Glutamatergic neuron (in vitro differentiated cells): ENCODE measurements at places on chromosomes 5 and 9. TPM values are rescaled to one million over a fixed set of nuclear protein-coding genes. Genes with fewer than 3 reads are reported as not detected.

SLU7 gene
- total RNA-seq, result 44.7 TPM

DNA sequence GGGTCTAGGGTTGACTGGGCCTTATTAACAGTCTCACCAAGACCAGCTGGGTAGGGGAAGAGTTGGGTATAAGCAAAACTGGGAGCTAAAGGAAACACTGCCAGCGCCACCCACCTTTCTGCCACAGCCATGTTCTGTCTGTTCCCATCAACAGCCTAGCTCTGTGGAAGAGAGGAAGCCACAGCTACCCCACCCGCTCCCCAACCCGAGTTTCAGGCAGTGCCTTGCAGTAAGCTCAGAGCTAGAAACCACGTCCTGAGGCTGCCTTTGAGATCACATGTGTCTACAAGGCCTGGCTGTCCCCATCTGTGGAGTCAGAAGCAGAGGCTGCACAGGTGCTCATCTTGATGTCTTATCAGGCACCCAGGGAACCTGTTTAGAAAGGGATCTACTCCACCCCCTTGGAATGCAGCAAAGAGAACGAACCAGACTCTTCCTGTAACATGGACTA, 15.3 kb downstream of the HNRNPH1 start:
- peaks cover 24% of the 10 kb centered on the region for H3K27me3 ChIP-seq
- peaks cover 58% of the 10 kb centered on the region for H3K4me1 ChIP-seq
- DNase-seq, result no peak
- peak overlapping the region; percentile 94 for H3K27ac ChIP-seq
- H3K36me3 ChIP-seq, result peaks cover 5% of the 10 kb centered on the region

DNA sequence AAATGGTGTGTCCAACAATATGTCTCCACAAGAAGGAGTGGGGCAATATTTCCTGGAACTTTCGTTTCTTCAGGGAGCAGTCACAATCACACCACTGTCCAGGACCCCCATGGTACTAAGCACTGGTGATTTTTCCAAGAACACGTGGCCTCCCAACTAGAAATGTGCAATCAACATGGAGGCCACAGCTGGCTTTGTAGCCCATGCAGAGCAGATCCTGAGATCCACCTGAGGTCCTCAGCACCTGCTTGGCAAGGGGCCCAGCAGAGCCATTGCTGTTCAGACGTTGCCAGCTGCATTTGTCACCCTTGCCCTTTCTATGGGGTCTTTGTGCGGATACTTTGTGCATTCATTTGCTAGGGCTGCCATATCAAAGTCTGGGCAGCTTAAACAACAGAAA, 334.5 kb upstream of the IRX4 start:
- no peak overlapping the region for H3K4me3 ChIP-seq
- H3K4me1 ChIP-seq, result peaks cover 2% of the 10 kb centered on the region
- H3K27me3 ChIP-seq, result peaks cover 3% of the 10 kb centered on the region
- no peaks in the 10 kb centered on the region for H3K36me3 ChIP-seq
- no peak for DNase-seq

- H3K4me3 ChIP-seq, result no peak overlapping the region
- H3K27ac ChIP-seq, result no peak overlapping the region
- peaks cover 8% of the 10 kb centered on the region for H3K27me3 ChIP-seq
- no peak for DNase-seq
- peaks cover 5% of the 10 kb centered on the region for H3K36me3 ChIP-seq
Observed at GRCh38 chr5:68007451-68007850, 208.1 kb upstream of the PIK3R1 start.

TMEM8B gene
- 44.4 TPM for total RNA-seq

LCN1 gene
- total RNA-seq, result not detected

DNA sequence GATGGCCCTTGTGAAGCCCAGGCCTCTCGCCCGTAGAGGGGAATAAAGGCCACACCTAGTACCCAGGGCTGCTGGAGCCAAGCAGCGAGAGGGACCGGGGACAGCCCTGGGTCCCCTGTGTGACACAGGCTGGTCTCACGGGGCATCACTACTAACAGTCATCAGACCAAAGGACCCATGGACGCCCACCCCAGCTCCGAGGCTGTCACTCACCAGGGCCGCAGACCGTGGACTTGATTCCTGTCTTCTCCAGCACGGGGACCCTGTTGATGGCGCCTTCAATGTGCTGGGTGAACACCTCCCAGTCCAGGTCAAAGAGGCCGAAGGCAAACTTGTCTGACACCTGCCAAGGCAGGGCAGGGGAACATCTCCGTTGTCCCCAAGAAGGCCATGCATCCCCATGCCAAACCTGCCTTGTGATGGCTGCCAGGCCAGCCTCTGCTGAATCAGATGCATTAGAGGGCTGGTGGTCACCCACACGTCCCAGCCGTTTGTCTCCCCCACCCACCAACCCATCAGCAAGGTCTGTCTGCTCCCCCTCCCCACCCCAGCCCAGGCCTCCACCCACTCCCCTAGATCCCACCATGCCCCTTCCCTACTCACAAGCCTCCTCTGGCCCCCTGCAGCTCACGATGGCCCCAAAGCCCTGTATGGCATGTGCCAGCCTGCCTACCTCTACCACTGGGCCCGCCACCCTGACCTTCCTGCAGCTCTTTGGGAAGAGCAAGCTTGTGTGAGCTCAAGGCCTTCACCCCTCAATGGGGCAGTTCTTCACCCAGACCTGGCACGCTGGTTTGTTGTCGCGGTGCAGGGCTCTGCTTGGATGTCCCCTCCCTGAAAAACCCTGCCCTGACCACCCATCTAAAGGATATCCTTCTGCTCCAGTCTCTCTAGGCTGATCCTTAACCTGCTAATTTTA, 20.8 kb downstream of the SARDH start:
- H3K4me1 ChIP-seq, result peaks cover 14% of the 10 kb centered on the region
- H3K27me3 ChIP-seq, result peaks cover 11% of the 10 kb centered on the region
- peak; percentile 7 for DNase-seq
- H3K27ac ChIP-seq, result no peak overlapping the region

GRCh38 chr5:124876983-124877382, 130.5 kb upstream of the ZNF608 start:
- no peaks in the 10 kb centered on the region for H3K27me3 ChIP-seq
- DNase-seq, result no peak
- no peaks in the 10 kb centered on the region for H3K4me1 ChIP-seq
- no peak overlapping the region for H3K4me3 ChIP-seq
- H3K27ac ChIP-seq, result no peak overlapping the region

GRCh38 chr5:91052977-91053740, 330.0 kb downstream of the ARRDC3 start:
- no peaks in the 10 kb centered on the region for H3K27me3 ChIP-seq
- no peaks in the 10 kb centered on the region for H3K4me1 ChIP-seq
- no peak overlapping the region for H3K4me3 ChIP-seq
- no peak for DNase-seq
- H3K27ac ChIP-seq, result no peak overlapping the region

DNA sequence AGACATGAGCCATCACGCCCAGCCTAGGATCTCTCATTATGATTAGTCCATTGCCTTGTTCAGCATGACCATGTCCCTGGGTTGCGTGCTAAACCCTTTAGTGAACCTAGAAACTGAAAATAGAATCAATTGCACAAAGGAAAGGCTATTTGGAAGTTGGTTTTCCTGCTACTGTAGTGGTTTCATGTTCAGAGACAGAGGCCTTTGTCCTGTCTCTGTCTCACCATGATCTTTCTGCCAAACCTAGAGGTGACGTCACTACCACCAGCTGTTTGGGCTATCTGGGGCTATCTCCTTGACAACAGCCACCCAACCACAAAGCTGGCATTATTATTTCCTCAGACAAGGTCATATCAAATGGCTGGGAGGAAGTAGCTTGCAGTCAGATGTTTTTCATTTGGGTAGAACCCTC, 4.0 kb upstream of the CDK5RAP2 start:
- H3K4me1 ChIP-seq, result peaks cover under 1% of the 10 kb centered on the region
- no peak for DNase-seq
- H3K4me3 ChIP-seq, result no peak overlapping the region
- H3K27ac ChIP-seq, result no peak overlapping the region
- peaks cover 1% of the 10 kb centered on the region for H3K27me3 ChIP-seq

PCDHA1 gene
- 0.69 TPM for total RNA-seq

ZDHHC11B gene
- total RNA-seq, result 42.8 TPM

DNA sequence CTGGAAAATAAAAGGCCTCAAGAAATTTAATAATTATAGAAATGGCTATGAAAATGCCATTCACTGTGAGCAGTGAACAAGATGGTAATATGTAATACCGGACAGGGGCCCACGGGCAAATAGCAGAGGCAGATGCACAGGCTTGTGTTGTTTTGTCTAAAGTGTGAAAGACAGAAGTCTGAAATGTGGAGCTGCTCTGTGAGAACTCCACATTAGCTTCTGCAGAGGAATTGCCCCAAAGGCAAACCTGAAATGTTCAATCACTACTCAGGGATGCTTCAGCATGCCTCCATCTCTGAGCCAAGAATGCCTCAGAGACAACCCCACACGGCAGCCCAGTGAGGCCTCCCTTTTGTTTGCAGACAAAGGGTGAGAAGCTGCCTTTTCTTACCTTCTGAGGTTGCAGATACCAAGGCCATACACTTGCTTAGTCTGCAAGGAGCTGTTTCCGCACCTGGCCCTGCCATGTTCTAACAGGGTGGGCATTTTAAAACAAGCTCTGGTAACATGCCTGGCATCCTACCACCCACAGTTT, 124.3 kb upstream of the CXCL14 start:
- H3K27ac ChIP-seq, result no peak overlapping the region
- H3K4me1 ChIP-seq, result no peaks in the 10 kb centered on the region
- H3K4me3 ChIP-seq, result no peak overlapping the region
- peaks cover 2% of the 10 kb centered on the region for H3K27me3 ChIP-seq
- DNase-seq, result no peak
- H3K36me3 ChIP-seq, result no peaks in the 10 kb centered on the region

DNA sequence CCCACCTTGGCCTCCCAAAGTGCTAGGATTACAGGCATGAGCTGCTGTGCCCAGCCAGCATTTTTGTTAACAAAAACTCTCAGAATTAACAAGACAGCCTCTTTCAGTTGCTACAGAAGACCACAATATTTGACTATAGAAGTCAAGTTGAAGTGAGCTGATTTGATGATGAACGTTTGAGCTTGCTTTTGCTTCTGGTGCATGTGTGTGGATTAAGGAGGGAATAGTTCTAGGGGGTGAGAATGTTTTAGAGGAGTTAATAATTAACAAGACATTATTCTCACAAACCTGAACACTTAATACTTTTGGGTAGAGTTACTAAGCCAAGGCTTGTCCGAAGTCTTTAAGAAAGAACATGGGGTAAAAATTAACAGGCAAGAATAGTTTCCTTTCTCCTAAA, 191.6 kb downstream of the TENT4A start:
- H3K4me1 ChIP-seq, result peaks cover 10% of the 10 kb centered on the region
- DNase-seq, result no peak
- H3K36me3 ChIP-seq, result no peaks in the 10 kb centered on the region
- no peak overlapping the region for H3K27ac ChIP-seq

NREP gene
- total RNA-seq, result 904 TPM

DNA sequence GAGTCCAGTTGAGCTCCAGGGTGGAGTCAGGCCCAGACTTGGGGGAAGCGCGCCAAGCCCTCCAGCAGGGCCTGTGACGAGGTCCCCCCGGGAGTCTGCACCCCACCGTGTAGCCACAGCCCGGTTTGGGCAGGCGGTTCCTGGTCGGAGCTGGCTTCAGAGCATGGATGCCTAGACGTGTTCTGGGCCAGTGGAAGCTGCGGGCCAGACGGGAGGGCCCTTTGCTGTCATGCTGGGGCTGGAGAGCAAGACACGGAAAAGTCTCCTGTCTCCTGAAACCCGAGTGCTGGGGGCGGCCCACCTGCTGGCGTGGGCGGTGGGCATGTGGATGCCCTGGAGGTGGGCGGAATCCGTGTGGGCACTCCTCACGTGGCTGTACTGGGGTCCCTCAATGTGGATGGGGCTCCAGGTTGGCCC, 1.9 kb downstream of the GPSM1 start:
- no peak for DNase-seq
- no peaks in the 10 kb centered on the region for H3K36me3 ChIP-seq
- peaks cover 6% of the 10 kb centered on the region for H3K27me3 ChIP-seq

DNA sequence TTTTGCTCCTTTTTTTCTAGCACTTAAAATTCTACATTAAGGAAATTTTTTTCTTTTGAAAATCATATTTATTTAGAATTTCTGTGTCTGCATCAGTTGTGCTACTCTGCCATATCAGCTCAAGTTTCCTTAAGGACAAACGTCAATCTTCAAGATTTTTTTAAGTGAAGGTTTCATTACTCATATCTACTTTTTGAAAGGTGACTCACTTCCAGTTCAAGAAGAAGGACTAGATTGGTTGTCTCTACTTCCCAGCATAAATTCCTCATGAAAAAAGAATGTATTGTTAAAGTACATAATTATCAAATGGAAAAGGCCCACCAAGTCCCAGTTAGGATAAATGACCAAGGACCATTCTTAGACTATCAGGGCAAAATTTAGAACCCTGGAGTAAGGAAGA, 626.5 kb downstream of the DMRTA1 start:
- no peaks in the 10 kb centered on the region for H3K36me3 ChIP-seq
- H3K4me3 ChIP-seq, result no peak overlapping the region
- H3K4me1 ChIP-seq, result no peaks in the 10 kb centered on the region
- H3K27ac ChIP-seq, result no peak overlapping the region
- H3K27me3 ChIP-seq, result no peaks in the 10 kb centered on the region

SLC36A2 gene
- total RNA-seq, result not detected

DNA sequence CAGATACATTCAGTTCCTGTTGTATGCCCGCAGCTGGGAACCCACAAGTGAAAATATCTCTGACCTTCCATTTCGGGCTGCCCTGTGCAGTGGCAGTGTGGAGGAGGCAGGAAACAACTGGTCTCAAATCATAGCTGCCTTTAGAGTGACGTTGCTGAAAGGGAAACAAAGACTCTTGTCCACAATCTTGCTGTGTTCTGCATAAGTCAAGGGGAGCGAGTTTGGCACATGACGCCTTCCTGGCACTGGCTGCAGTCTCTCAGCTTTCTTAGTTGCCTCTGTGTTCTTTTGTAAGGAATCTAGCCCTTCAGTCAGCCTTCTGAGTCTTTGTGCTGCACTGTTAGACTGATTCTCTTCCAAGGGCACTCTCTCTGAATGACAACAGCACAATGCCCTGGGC, 24.0 kb downstream of the ADAMTS16 start:
- H3K4me3 ChIP-seq, result no peak overlapping the region
- peaks cover 3% of the 10 kb centered on the region for H3K27me3 ChIP-seq
- no peak for DNase-seq

- no peaks in the 10 kb centered on the region for H3K4me1 ChIP-seq
- no peak overlapping the region for H3K27ac ChIP-seq
- H3K27me3 ChIP-seq, result no peaks in the 10 kb centered on the region
- no peak overlapping the region for H3K4me3 ChIP-seq
Observed at GRCh38 chr5:5933651-5934050, 444.7 kb downstream of the MED10 start.

GRCh38 chr5:149345892-149346222, 558 bp downstream of the GRPEL2 start:
- peak overlapping the region; percentile 100 for H3K4me3 ChIP-seq
- H3K27ac ChIP-seq, result peak overlapping the region; percentile 98
- H3K4me1 ChIP-seq, result peaks cover 14% of the 10 kb centered on the region
- peaks cover 8% of the 10 kb centered on the region for H3K27me3 ChIP-seq
- DNase-seq, result no peak
- H3K36me3 ChIP-seq, result no peaks in the 10 kb centered on the region

GPR151 gene
- not detected for total RNA-seq

GRCh38 chr5:175797521-175798038, 73.8 kb upstream of the CPLX2 start:
- peak overlapping the region; percentile 93 for H3K4me3 ChIP-seq
- peak; percentile 84 for DNase-seq
- H3K27ac ChIP-seq, result peak overlapping the region; percentile 99
- H3K36me3 ChIP-seq, result no peaks in the 10 kb centered on the region
- H3K27me3 ChIP-seq, result peaks cover 19% of the 10 kb centered on the region

SCGB3A1 gene
- not detected for total RNA-seq

PTGS1 gene
- total RNA-seq, result 0.39 TPM

- no peak overlapping the region for H3K4me3 ChIP-seq
- H3K4me1 ChIP-seq, result peaks cover 3% of the 10 kb centered on the region
- peaks cover 6% of the 10 kb centered on the region for H3K36me3 ChIP-seq
- H3K27ac ChIP-seq, result no peak overlapping the region
- peaks cover 1% of the 10 kb centered on the region for H3K27me3 ChIP-seq
- no peak for DNase-seq
Observed at GRCh38 chr5:6188344-6188743, 190.0 kb downstream of the MED10 start.
